ENCODE measurements at places on chromosomes 3 and 15. TPM values are rescaled to one million over a fixed set of nuclear protein-coding genes. Genes with fewer than 3 reads are reported as not detected.

The PLSCR2 gene
- not detected for total RNA-seq

DNA sequence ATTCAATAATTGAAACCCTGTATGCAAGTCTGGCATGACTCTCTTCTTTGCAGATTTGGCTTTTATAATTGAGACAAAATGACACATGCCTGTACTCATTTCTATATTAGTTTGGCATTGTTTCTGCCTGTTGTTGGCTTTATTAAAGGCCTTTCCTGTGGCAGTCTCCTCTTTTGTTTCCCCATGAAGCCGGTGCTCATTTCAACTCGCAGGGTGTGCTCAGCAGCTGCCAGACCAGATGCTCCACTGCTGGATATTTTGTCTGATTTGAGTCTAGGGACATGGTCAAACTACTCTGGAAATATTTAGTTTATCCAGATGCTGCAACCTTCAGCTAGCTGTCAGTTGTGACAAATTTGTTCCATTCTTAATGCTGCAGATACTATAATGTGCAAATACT, 445.3 kb downstream of the NAALADL2 start:
- H3K36me3 ChIP-seq = peaks cover 11% of the 10 kb centered on the region
- peak; percentile 41 for DNase-seq
- H3K27me3 ChIP-seq = peaks cover 4% of the 10 kb centered on the region
- H3K4me3 ChIP-seq = no peak overlapping the region

DNA sequence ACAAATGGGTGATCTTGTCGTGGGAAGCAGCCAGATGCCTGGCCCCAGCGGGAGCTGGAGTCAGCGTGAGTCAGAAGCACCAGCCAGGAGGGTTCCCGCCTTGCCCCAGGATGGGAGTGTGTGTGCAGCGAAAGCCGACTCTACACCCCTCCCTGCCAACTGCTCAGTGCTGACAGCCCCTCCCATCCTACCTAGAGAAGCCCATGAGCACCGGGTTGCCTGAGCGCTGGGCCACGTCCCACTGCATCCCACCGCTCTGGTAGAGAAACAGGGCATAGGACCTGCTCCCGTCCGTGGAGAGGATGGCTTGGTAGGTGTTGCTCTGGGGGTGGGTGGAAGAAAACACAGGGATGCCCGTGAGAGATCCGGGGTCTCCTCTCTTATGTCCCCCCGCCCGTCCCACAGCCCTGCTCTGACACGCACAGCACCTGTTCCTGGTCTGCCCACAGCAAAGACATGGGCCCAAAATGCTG, 42.9 kb downstream of the MUC4 start:
- no peaks in the 10 kb centered on the region for H3K4me1 ChIP-seq
- H3K27ac ChIP-seq = no peak overlapping the region
- H3K36me3 ChIP-seq = peaks cover 4% of the 10 kb centered on the region
- H3K27me3 ChIP-seq = peaks cover 8% of the 10 kb centered on the region
- no peak for DNase-seq

DNA sequence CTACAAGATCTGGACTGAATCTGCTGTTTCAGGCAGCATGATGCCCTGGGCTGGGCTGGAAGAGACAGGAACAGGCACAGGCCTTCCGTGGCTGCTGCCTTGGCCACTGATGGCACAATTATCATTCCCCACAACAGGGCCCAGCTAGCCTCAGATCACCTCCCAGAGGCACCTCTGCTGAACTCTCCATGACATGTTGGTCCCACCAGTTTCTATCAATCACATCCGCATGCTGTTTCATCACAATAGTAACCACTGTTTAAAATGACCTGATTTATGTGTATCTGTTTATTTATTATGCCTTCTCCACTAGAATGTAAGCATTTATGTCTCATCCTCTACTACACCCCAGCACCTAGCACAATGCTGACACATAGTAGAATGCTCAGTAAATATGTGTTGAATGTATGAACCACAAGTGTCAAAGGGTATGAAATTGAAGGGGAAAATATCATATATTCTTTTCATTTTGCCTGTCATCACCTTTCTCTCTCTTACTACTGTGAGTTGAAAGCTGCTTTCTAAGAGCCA, 32.7 kb upstream of the ZBTB38 start:
- H3K27ac ChIP-seq = no peak overlapping the region
- DNase-seq = no peak
- H3K27me3 ChIP-seq = peaks cover 8% of the 10 kb centered on the region
- H3K36me3 ChIP-seq = no peaks in the 10 kb centered on the region
- no peak overlapping the region for H3K4me3 ChIP-seq

DNA sequence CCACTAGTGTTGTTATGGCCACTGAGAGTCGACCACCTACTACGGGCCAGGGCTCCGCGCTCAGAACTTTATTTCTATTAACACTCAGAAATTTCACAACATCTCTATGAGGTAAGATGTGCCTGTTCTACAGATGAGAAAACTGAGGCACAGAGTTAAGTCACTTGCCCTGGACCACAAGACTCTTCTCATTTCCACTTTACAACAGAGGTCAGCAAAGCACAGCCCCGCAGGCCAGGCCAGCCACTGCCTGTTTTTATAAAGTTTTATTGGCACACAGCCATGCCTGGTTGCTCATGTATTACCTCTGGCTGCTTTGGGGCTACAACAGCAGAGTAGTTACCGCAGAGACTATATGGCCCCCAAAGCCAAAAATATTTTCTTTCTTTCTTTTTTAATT, 503.6 kb downstream of the SHQ1 start:
- H3K4me3 ChIP-seq = no peak overlapping the region
- peaks cover 5% of the 10 kb centered on the region for H3K4me1 ChIP-seq
- no peak overlapping the region for H3K27ac ChIP-seq

GRCh38 chr3:109241459-109242186, 74.7 kb downstream of the DPPA2 start:
- H3K4me1 ChIP-seq = peaks cover 10% of the 10 kb centered on the region
- no peaks in the 10 kb centered on the region for H3K27me3 ChIP-seq
- no peak overlapping the region for H3K4me3 ChIP-seq
- peak overlapping the region; percentile 19 for H3K27ac ChIP-seq
- H3K36me3 ChIP-seq = peaks cover 6% of the 10 kb centered on the region
- DNase-seq = no peak

DNA sequence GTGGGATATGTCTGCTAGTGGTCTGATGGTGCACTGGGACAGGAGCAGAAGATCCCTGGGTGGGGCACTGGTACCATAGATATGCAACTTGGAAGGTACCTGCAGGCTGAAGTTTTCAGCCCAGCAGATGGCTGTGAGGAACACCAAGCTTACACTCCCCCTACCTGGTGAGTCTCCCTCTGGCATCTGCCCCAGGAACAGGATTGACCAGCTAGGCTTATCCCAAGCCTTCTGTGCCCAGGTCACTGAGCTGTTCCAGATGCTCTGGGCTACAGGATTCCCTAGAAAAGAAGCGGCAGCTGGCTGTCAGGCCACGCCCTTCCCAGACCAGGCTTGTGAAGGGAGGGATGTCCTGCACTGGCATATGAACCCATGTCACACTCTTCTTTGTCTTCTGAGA, 1130.0 kb downstream of the NAALADL2 start:
- H3K4me3 ChIP-seq = no peak overlapping the region
- no peak for DNase-seq
- no peak overlapping the region for H3K27ac ChIP-seq

The DZIP1L gene
- total RNA-seq = 3.3 TPM

The SLC6A20 gene
- total RNA-seq = not detected

DNA sequence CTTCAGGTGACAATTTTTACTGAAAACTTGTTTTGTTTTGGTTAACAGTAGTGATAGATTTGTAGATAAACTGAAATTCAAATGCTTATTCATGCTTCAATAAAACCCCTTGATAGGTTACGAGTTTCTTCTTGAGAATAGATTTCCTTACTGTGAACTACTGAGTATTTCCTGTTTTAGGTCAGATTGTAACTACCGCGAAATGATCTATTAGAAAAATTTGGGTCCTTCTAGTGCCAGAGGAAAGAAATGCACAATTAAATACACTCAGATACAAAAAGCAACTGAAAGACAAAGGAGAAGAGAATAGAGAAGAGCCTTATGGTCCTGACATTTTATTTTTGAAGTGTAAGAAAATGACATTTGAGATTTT, 251.7 kb upstream of the TBL1XR1 start:
- H3K36me3 ChIP-seq = no peaks in the 10 kb centered on the region
- no peak for DNase-seq
- H3K27me3 ChIP-seq = no peaks in the 10 kb centered on the region
- H3K27ac ChIP-seq = no peak overlapping the region

GRCh38 chr3:70120357-70120966, 120.9 kb downstream of the SAMMSON start:
- no peaks in the 10 kb centered on the region for H3K36me3 ChIP-seq
- H3K4me1 ChIP-seq = no peaks in the 10 kb centered on the region
- no peak overlapping the region for H3K4me3 ChIP-seq
- no peaks in the 10 kb centered on the region for H3K27me3 ChIP-seq

The AADACL2 gene
- total RNA-seq = not detected

GRCh38 chr3:87128006-87128405, 99.1 kb upstream of the CHMP2B start:
- H3K4me1 ChIP-seq = no peaks in the 10 kb centered on the region
- no peaks in the 10 kb centered on the region for H3K36me3 ChIP-seq
- no peaks in the 10 kb centered on the region for H3K27me3 ChIP-seq
- H3K4me3 ChIP-seq = no peak overlapping the region

- no peaks in the 10 kb centered on the region for H3K27me3 ChIP-seq
- no peak for DNase-seq
- H3K27ac ChIP-seq = no peak overlapping the region
- H3K36me3 ChIP-seq = no peaks in the 10 kb centered on the region
- H3K4me1 ChIP-seq = no peaks in the 10 kb centered on the region
- no peak overlapping the region for H3K4me3 ChIP-seq
Measured at GRCh38 chr3:178663201-178663934, 127.1 kb downstream of the KCNMB2 start.

DNA sequence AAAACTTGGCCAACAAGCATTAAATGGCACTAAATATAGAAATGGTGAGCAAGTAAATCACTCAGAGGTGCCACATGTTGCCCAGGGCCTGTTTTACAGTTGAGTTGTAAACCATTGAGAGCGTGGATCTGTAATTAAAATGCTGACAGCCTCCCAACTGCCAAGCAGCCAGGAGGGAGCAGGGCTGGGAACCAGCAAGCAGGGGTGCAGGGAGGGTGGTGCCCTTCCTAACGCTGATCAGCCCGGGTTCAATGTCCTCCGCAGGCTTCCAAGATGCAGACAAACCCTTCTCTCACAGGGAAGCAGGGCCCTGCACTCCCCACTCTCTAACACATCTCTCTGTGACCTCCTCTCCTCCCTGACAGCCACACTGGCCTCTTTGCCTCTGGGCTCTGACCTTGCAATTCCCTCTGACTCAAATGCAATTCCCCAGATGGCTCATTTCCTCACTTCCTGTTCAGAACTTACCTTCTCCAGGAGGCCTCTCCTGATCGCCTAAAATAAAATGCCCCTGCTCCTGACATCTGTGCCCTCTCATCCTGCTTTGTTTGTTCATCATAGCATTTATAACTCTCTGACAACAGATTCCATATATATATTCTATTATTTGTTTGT, 40.0 kb downstream of the WNT7A start:
- H3K4me3 ChIP-seq = no peak overlapping the region
- no peaks in the 10 kb centered on the region for H3K4me1 ChIP-seq
- no peak for DNase-seq
- no peak overlapping the region for H3K27ac ChIP-seq

The FOXL2NB gene
- 0.15 TPM for total RNA-seq

GRCh38 chr15:67807836-67808235, 17.5 kb upstream of the SKOR1 start:
- DNase-seq = no peak
- no peak overlapping the region for H3K27ac ChIP-seq
- peaks cover 4% of the 10 kb centered on the region for H3K27me3 ChIP-seq
- peaks cover 16% of the 10 kb centered on the region for H3K4me1 ChIP-seq
- H3K36me3 ChIP-seq = no peaks in the 10 kb centered on the region
- H3K4me3 ChIP-seq = no peak overlapping the region

DNA sequence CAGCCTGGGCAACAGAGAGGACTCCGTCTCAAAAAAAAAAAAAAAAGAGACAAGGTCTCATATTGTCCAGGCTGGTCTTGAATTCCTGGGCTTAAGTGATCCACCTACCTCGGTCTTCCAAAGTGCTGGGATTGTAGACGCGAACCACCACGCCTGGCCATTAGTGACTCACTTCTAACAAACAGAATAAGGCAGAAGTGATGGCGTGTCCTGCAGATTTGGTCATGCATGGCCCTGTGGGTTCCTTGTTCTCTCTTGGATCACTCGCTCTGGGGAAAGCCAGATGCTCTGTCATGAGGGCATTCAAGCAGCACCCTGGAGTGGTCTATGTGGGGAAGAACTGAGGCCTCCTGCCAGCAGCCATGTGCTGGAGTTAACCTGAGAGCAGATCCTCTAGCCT, 27.4 kb upstream of the TJP1 start:
- H3K4me1 ChIP-seq = no peaks in the 10 kb centered on the region
- H3K27me3 ChIP-seq = no peaks in the 10 kb centered on the region
- peaks cover 18% of the 10 kb centered on the region for H3K36me3 ChIP-seq

The SLC22A13 gene
- total RNA-seq = 1.5 TPM

DNA sequence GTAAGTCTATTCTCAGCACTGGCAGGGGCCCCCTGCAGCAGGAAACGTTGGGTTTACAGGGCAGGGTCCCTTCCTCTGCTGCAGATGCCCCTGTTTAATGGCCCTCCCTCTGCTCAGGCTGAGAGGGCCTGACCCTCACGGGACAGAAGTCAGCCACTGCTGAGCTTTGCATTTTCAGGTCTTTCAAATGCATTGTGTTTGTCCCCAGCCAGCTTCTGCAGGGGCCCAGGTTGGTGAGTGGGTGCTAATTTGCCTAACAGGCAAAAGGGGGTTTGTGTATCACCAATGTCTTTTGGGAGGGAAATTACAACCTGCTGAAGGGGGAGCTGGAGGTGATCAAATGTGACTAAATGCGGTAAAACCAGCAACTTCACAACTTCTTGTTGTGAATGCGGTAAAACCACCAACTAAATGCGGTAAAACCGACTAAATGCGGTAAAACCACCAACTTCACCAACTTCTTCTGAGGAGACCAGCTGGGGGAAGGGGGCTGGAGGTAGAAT, 44.8 kb upstream of the UBE2E1 start:
- H3K4me1 ChIP-seq = peaks cover 11% of the 10 kb centered on the region
- no peak overlapping the region for H3K4me3 ChIP-seq
- no peak overlapping the region for H3K27ac ChIP-seq
- no peak for DNase-seq

Measured in glutamatergic neuron (in vitro differentiated cells).